ENCODE measurements at places on chromosomes 4 and X.

DNA sequence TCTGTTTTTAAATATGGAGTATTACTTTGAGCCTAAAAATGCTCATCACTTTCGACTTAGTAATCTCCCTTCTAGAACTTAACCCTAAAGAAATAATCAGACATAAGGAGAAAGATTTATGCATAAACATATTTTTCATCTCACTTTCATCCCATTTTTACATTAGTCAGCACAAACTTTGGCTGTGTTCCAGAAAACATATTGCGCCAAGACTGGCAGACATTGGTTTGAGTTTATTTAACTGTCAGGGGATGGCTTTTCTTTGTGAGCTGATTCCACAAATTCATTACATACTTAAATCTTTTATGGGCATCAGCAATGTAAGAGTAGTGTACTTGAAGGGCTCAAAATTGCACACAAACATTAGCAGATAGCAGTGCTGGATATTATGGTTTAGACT is 23.7 kb downstream of the MAOA start:
- peak; percentile 36 for DNase-seq

- DNase-seq: no peak
Observed at GRCh38 chrX:132433001-132433400, 55.8 kb downstream of the MBNL3 start.

DNA sequence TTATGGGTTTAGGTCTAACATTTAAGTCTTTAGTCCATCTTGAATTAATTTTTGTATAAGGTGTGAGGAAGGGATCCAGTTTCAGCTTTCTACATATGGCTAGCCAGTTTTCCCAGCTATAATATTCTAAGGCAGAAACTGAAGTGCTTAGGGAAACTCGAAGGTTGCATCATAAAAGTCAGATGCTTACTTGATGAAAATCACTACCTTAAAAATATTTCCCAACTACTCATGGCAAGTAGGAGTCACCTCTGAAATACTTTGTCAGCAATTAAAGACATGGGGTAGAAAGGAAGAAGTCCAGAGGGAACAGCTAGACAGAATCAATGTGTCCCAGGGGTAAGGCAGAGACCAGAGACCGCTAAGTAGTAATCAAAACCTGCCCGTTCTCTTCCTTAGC is 6.3 kb upstream of the AP1S2 start:
- no peak for DNase-seq

GRCh38 chrX:134251241-134251640 is 14.3 kb downstream of the CCDC160 start:
- DNase-seq: no peak

DNA sequence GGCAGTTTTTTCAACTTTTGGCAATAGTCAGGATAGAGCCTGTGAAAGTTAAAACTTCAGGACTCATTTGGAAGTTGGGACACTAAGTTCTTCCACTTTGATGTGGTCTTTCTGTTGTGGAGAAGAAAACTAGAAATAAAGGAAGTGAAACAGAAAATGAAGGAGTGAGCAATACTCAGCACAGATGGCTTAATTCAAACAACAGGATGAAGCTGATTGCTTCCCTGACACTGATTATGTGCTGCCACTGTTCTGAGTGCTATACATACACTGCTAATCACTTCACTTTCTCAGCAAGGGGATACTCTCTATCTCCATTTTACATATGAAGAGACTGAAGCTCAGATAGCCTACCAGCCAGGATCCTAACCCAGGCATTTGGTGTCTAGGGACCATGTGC is 235.1 kb upstream of the CPEB2 start:
- no peak for DNase-seq

DNA sequence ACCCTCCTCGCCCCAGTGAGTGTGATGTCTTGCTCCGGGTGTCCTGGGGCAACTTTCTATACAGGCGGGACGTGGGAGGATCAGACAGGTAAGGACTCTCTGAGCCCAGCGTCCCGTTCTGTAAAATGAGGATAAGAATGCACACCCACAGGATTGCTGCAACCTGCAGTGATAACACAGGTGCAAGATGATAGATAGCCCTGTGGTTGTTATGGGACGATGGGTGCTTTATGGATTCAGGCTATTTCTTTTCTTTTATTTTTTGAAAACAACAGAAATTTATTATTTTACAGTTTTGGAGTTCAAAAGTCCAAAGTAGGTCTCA is 28.6 kb downstream of the BEX3 start:
- DNase-seq: no peak

DNA sequence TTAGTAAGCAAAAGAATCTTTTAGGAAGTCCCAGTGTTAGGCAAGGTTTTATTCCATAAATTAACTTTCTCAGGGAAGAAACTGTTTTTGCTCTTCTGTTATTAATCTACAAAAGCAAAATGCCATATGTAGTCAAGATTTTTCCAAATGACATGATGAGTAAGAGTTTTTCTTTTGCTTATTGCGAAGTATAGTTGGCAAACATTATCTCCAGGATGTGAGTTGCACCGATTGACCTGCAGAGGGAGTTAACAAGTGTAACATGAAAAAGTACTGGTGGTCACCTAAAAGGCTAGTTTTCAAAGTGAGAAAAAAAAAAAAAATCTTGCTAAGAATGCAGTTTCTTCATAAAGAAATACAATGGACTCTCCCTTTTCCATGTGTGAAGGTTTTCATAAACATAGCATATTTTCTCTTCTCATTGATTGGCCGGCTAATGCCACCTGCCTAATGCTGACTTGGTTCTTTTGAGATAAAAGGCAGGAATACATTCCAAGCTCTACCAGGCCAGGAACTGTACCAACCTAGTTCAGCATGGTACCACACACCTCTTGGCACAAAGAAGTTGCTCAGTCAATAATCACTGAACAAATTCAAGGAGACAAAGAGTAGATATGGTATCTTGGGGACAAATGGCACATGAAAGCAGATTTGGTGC is 100.2 kb downstream of the LNX1 start:
- peak; percentile 38 for DNase-seq

DNA sequence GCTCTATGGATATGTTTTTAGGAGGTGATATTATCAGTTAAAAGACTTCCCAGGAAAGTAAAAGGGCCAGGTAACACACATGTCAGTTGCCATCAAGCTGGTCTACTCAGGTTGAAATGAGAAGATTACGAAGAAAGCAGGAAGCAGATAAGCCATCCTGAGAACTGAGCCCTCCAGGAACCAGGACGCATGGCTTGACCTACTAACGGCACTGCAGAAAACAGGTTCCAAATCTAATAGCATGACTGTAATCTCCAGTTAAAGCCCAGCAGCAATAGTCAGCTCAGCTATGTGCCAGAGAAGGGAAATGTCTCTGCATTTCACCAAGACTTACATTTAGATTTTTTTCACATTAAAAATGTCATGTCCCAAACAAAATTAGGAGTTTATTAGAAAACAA is 77.9 kb downstream of the APBB2 start:
- DNase-seq: peak; percentile 55

- peak; percentile 27 for DNase-seq
Observed at GRCh38 chrX:11944501-11944900, 186.5 kb downstream of the MSL3 start.

GRCh38 chrX:34130501-34130900 is 1.6 kb downstream of the FAM47A start:
- no peak for DNase-seq

GRCh38 chr4:119394826-119395225 is 72.9 kb upstream of the FABP2 start:
- no peak for DNase-seq

DNA sequence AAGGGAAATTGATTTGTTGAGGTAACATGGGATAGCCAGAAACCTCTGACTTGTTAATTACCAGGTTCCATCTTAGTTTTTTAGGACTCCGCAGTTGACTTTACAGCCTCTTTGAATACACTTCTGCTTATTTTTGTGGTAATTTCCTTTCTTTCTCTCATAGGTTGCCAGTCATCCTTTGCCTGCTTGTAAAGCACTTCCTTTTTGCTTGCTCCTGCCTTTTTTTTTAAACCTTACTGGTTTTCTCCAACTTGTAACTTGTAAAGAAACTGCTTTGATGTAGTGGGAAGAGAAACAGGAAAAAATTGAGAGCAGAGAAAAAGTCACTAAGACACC is 2.6 kb downstream of the PGK1 start:
- DNase-seq: no peak

GRCh38 chr4:175125410-175126068 is 207.4 kb downstream of the ADAM29 start:
- DNase-seq: no peak

DNA sequence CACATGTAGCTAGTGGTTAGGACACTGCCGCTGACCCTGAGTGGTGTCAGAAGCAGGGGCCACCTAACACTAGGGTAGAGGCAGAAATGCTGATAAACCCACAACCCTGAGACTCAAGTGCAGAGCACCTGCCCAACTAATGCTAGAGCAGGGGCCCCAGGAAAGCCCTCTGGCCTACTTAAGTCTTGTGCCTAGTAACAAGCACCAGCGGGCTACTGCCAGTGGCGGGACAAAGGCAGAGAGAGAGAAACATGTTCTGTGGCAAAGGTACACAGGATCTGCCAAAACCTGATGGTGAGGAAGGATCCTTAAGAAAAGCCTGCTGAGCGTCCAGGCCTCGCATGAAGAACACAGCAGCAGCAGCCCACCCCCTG is 172.4 kb downstream of the PRDM5 start:
- DNase-seq: no peak

DNA sequence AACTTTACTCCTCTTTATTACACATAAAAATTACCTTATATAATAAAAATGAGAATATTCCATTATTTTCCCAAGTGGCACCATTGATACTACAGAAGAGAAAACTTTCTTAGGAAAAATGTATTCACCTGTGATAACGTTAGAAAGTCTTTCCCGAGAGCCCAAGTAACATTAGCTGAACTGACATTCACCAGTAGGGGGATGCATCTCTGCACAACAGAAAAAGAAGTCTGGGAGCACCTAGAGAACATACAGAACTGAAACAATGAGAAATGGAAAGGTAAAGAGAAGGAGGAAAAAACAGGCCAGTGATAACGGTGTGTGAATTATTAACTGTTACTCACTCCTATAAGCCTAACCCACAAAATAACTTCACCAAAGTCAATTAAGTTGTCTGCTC is 423.3 kb downstream of the CENPC start:
- DNase-seq: no peak

GRCh38 chr4:44071959-44072955 is 376.4 kb downstream of the KCTD8 start:
- no peak for DNase-seq

GRCh38 chr4:79788884-79789283 is 284.1 kb downstream of the ANTXR2 start:
- DNase-seq: no peak

GRCh38 chr4:2036866-2037265 is 22.3 kb upstream of the NAT8L start:
- no peak for DNase-seq

- no peak for DNase-seq
Observed at GRCh38 chr4:163139048-163139447, 27.6 kb downstream of the NAF1 start.

DNA sequence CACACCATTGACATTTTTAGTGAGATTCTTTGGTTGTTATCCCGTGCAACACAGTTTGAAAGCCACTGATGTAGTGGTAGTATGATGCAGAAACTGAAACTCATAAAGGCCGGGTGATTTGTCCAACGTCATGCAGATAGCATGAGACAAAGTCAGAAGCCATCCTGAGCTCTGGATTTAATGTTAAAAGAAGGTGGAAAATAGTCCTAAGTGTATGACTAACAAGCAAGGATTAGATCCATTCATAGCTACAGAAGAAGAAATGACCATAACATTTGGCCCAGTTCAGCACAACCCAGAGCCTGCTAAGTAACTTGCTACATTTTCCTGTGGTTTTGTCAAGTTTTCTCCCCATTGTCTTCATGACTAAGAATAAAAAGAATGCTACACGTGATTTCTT is 142.4 kb downstream of the AMELX start:
- no peak for DNase-seq

DNA sequence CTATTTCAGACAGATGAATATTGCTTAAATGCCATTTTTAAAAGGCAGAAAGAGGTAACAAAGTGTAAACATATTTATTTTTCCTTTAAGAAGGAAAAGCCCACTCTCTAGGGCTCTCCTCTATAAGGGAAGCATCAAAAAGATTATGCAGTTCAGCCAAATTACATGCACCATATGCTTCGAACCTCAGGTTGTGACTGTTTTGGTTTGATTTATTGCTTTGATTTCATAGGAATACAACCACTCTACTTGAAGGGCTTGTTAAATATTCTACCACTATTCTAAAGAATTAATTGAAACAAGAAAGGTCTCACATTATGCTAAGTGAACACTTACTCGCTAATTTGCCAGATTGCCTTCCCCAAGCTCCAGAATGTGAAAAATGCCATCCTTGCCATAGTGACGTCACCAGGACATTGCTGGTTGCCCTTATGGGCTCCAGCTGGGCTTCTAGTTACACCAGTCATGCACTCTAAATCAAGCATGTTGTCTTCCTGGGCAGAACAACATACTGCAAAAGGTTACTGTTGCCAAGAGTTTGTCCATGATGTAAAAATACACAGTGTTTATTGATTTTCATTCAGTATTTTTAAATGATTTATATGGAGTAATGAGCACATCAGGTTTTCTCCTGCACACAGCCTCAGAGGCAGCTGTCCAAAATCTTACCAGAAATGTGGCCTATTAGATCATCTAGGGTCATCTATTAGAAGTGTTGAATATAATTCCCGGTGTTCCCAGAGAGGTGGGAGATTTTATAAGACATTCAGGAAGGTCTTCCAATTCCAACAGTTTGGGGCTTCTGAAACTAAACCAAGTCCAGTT is 164.4 kb upstream of the RAPGEF2 start:
- peak; percentile 19 for DNase-seq

DNA sequence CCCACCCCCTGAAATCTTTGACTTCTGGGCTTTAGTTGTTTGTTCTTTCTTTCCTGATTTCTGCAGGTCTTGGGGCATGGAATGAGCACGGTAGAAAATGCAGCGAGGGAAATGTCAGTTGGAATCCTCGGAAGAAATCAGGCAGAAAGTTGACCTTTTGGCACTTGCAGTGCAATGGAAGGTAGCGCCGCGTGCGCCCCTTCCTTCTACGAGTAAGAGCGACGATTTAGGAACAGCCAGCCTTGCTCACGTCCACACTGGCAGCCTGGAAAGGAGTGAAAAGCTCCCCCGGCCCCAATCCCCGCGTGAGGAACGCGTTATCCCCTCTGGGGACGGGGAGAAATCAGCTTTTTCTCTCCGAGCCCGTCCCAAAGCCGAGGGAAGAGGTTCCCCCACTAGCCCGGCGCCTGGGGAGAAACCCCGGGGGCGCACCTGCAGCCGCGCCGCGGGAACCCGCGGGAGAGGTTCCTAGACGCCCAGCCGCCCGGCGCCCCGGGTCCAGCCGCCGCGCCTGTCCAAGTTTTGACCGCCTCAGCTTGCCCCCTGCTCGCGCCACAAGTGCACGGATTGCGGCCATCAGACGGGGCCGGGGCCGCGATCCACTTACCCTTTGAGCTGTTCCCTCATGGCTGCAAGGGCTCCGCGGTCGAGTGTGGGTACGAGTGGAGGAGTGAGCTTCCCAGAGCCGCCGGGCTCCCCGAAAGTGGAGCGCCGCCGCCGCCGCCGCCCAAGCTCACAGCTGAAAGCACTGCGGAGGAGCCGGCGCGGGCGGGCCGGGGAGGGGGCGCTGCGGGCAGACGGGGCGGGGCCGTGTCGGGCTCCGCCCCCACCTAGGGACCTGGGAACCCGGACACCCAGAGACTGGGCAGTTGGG is 194.6 kb upstream of the FTHL17 start:
- peak; percentile 65 for DNase-seq

Measured in stomach (tissue), 19 donors.